ENCODE measurements at places on chromosomes 11 and 22.

GRCh38 chr11:34915136-34916014 is 804 bp downstream of the APIP start:
- peak; percentile 2 for DNase-seq

DNA sequence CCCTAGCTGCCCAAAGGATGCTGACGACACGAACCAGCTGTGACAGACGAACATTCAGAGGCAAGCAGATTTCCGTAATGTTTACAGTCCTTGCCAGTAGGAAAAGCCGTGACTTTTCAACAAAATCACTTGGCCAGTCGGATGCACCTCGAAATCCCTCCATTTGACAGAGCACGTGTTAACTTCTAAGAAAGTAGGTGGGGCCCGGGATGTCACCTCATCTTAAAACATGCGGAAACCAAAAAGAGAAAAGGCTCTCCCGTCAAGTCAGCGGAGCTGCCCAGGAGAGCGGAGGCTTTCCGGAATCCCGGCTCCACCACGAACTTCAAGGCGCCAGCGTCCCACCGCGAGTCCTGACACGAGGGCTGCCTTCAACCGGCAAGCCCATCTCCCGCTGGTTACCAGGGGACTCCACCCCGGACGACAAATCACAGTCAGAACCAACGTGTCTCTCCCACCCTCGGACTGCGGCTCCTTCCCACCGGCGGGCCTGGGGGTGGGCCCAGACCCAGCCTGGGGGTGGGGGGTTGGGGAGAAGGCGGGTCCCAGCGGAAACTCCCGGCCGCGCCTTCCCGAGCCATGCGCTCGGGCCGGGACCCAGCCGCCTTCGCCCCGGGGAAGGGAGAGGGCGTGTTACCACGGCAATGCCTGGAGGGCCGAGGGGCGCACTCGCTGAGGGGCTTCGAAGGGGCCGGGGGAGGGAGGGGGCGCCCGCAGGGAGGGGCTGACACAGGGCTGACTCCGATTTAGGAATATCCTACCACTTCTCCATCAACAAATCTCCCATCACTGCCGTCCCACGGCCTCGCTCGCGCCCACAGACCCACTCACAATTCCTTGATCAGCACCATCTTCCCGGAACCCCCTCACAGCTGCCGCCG is 475 bp downstream of the PITPNB start:
- DNase-seq: peak; percentile 57

DNA sequence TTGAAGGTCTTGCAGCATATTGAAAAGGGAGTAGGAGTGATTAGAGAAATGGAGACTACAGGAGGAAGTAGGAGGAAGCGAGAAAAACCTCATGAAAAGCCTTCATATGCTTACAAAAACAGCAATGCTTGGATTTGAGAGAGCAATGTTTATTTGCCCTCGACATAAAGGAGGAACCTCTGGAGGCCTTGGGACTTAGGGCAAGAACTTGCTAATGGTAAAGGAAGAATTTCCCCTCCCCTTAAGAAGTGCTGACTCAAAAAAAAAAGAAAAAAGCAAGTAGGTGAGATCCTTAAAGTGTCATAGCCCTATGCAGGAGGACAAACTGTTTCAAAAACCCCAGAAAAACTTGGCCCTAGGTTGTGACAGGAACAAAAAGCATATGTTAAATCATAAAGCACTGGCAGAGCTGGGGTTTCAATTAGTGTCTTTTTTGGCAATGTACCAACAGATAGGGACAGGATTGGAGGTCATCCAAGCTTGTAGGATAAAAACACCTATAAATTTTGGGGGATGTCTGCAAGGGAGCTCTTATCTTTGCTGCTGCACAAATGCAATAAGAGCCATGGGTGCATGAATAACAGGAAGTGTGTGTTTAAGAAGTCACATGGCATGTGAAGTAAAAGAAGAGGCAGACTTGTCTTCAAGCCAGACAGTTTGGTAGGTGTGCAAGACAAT is 4.9 kb downstream of the GLYAT start:
- DNase-seq: no peak

DNA sequence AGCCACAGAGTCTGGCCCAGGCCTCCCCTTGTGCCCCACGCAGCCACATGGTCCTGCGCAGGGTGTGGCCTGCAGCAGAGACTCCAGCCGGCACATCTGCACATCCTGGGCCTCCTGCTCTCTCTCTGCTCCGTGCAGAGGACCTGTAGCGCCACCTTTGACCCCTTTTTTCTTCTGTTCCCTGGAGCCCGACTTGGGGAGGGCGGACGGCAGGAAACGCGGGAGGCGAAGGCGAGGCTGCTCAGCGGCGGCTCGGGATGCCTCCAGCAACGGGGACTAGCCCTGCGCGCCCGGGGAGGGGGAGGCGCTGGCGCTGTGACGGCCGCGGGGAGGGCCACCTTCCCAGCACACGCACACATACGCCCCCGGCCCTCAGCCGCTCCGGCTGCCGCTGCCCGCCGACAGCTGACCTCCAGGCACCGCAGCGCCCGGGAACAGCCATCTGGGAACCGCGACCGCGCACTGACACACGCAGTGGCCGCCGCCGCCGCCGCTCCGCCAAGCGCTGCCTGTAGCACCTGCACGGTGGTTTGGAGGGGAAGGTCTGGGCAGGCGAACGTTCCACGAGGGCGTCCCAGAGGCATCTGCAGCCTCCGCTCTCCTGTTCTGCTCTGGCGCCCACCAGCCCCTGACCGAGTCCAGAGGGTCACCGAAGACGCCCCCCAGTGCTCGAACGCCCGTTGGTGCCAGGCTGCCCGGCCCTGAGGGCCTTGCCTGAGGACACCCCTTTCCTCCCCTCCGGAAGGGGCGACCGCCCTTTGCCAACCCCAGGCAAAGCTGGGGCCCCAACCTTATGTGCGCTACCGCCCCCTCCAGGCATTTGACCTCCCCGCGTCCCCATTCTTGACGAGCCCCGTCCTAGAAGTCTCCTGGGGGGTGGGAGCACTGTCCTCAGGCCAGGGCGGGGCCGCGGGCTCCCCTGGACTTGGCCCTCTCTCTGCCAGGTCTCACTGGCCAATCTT is 16.9 kb upstream of the C22orf42 start:
- DNase-seq: no peak
